ENCODE measurements at places on chromosomes 7 and 10.

DNA sequence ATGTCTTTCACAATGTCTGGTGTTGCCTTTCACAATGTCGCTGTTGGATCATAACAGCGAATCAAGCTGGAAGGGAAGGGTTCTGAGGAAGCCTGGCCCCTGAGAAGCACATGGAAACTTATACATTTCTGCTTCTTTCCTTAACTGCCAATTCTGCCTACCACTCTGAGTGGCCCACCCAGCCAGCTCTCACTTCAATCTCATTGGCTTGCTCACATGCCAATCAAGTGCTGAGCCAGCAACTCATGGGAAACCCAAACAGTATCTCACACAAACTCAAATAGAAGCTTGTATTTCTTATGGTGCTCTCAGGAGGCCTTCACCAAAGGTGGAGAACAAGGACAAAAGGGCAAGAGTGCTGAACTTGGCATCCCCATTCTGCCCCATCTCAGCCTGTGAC lies 117.4 kb upstream of the GPR26 start:
- DNase-seq, result no peak

GRCh38 chr7:36904802-36905201 lies 180.5 kb upstream of the AOAH start:
- DNase-seq, result no peak

GRCh38 chr7:876972-877311 lies 588 bp downstream of the GET4 start:
- DNase-seq, result no peak

- peak; percentile 73 for DNase-seq
Measured at GRCh38 chr10:113679463-113680189, at the start of gene CASP7. TSS of gene CASP7 (plus strand) at chr10:113679912. CDS start at chr10:113697494, 17,582 bp downstream.

- DNase-seq, result no peak
Measured at GRCh38 chr7:134723892-134724291, 55.5 kb upstream of the CALD1 start.

- DNase-seq, result peak; percentile 60
Measured at GRCh38 chr10:46992803-46993561, 81.8 kb downstream of the PTPN20 start.

- no peak for DNase-seq
Measured at GRCh38 chr7:73969991-73970390, 58.0 kb upstream of the ELN start.

GRCh38 chr7:24123076-24123475 lies 160.9 kb upstream of the NPY start:
- no peak for DNase-seq

GRCh38 chr10:86267286-86268195 lies 99.1 kb downstream of the GRID1 start:
- DNase-seq, result peak; percentile 62

DNA sequence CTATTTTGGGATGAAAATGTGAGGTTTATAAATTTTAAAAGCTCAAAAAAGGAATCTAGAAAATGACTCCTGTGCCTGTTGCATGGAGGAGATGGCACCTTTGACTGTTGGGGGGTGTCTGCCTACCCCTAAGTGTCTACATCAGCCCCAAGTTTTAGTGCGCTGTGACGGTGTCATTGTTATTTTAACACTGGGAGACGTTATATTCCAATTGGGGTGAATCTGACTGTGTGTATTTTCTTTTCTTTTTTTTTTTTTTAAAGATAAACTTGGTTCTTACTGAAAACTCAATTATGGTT lies 517 bp downstream of the SRGN start:
- no peak for DNase-seq

GRCh38 chr10:22228167-22228938 lies 10.5 kb upstream of the EBLN1 start:
- no peak for DNase-seq

- no peak for DNase-seq
Measured at GRCh38 chr10:17428351-17429097, 25.9 kb downstream of the ST8SIA6 start.
